ENCODE measurements at places on chromosomes 2 and 18. TPM values are rescaled to one million over a fixed set of nuclear protein-coding genes. Genes with fewer than 3 reads are reported as not detected.

Gene CLHC1
- 3.8 TPM for total RNA-seq

Gene CPLX4
- total RNA-seq = not detected

Gene ASB1
- 23.5 TPM for total RNA-seq

Gene ALPG
- not detected for total RNA-seq

Gene UGT1A9
- not detected for total RNA-seq

Gene BBS5
- total RNA-seq = 3.6 TPM

Gene EIF2AK3
- 12.3 TPM for total RNA-seq

All from epithelial cell of proximal tubule (primary cell).